ENCODE measurements at places on chromosomes 1 and 21.
A peak's percentile ranks its signal among the peaks of the same experiment; 100 is the strongest.

- no peak for DNase-seq
Observed at GRCh38 chr1:230025686-230026085, 41.4 kb upstream of the GALNT2 start.

DNA sequence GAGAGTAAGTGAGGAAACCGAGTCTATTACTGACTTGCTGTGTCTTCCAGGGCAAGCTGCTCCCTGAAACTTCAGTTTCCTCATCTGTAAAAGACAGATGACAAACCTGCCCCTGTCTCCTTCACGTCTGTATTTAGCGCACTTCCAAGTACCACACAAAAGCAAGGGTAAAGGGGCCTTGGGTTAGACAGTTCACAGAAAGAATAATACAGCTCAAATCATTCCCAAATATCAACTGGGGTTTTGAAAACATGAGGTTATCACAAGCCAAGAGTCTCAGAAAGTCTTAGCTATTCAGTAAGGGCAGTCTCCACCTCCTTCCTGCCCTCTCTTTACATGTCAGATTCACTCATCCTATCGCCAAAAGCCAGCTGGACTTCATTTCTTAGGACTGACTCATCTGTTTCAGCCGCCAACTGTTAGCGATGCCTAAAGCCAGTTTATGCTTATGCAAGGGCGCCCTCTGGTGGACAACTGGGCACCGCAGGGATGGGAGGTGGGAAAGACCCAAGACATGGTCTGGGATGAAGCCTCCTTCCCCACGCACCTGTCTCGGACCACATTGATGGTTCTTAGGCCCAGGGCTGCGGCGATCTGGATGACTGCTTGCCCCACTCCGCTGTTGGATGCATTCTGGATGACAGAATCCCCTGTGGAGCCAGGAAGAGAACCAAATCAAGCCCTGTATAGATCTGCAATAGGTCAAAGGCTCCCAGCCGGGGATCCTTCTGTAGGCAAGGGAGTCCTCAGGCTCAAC, 21.1 kb upstream of the SRSF4 start:
- peak; percentile 90 for DNase-seq

GRCh38 chr1:93734999-93735398, 53.4 kb upstream of the BCAR3 start:
- DNase-seq: no peak

DNA sequence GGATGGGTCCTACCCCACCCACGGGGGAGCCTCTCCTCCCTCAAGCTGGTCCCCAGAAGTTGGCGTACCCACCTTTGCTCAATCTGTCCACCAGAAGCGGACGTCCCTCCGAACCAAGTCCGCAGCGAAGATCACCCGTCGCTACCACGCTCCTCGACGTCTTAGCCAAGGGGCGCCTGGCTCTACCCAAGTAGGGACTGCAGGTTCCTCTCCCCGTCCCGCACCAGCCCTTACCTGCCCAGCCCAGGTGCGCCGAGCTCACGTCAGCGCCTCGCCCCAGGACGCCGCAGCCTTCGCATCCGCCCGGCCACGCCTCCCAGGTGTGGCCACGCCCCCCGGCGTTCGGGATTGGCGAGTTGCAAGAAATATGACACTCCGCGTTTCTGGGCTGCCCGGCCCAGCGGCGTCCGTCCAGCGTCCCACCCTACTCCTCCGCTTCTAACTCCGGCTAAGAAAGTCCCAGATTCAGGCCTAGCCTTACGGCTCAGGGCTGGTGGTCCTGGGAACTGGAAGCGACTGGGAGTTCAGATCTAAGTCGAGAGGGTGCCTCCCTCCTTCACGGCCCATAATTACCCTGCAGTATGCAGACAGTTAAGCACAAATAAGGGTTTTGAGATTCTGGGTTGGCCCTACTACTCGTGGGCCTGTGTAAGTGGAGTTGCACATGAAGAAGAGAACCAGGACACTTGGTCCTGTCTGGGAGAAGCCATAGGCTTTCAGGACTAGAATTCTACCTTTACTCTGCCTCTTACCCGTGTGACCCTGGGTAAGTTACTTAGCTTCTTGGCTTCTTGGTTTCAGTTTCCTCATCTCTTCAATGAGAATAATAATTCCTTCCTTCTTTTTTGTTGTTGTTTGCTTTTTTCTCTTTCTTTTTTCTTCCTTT, at the start of gene IRF6:
IRF6 (minus strand) TSS at position 268 of the 886 bp plus-strand sequence. CDS start 4,729 bp downstream, outside the sequence.
- peak; percentile 73 for DNase-seq

- no peak for DNase-seq
Observed at GRCh38 chr1:200131551-200132125, 104.1 kb downstream of the NR5A2 start.

DNA sequence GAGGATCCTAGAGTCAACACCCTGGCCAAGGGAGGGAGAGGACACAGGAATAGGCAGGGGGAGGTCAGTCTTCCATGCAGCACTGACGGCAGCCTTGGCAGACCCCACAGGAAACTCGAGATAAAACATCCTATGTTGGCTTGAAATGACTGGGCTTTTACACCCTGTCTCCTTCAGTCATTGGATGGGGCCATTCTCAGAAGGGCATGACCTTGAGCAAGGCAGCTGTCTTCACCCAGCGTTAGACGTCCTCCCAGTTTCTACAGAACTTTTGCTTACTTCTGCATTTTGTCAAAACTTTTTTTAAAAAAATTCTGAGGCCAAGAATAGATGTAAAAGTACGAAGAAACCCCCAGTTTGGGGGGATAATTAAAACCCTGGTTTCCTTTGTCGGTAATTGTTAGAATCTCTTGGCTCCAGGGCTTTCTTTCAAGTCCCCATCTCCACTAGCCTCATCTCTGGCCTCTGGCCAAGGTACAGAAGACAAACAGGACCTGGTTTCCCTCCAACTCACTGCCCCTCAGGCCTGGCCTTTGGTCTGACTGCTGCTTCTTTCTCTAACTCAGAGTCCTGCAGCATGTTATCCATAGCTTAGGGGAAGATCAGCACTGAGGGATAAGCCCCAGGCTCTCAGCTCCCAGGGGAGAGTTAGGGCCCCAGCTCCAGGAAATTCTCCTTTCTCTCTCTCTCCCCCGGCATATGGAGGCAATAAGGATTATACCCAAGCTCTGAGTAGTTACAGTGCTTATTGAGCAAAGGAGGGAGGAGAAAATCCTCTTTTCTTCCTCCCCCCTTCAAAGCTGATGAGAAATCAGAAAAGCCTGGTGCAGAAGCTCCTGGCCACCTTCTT, 51.6 kb upstream of the KCND3 start:
- no peak for DNase-seq

GRCh38 chr1:36864182-36864822, 170.0 kb downstream of the GRIK3 start:
- peak; percentile 8 for DNase-seq

DNA sequence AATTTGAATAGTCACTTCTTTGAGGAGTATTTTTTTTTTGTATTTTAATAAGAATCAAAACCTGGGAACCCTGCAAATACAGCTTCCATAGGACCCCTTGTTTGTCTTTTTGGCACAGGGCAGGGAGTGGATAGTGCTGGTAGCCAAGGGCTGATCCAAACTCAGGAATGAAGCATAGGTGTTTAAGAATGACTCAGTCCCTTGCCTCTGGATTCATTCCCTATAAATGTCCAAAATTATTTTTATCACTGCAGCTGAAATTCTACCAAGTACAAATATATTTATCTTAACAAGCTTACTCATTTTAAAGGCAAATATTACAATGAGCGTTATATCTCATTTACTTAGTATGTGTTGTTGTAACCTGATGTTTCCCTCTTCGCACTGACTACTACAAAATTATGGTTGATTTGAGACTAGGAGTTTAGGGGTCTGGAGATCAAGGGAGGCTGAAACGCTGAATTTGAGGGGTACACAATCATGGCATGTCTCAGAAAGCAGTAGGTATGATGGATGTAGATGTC, 278.6 kb upstream of the LYPLAL1 start:
- DNase-seq: no peak

DNA sequence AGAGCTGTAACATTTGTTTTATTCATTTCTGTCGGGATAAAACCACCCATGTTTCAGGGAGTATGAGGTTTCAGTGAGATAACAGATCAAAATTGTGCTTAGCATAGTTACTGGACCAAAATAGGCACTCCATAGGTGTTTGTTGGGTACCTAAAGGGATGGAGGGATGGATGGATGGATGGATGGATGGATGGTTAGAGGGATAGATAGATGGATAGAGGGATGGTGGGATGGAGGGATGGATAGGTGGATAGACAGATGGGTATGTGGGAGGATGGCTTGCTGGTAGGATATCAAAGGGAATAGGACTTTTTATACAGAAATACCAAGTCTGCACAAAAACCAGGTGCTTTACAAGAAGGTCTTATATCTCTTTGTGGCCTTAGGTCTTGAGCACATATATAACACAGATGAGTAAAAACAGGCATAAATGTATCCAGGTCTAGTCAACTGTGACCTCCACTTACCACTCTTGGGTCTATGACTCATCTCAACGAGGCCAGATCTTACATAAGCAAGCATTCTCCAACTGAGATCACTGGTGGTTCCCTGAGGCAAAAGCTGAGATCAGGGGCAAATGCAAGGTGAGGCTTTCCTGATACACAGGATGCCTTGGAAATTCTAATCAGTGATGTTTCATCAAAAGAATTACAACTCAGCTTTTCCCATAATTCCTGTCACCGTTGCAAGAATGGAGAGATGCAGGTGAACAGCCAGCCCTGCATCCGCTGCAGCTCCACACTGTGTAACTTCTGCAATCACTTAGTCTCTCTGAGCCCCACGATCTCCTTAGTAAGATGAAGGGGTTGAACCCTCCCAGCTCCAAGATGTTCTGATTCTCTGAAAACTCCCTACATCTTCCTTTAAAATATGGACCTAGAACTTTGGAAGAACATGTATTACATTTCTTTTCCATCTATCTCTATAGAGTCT, 32.0 kb downstream of the PTAFR start:
- DNase-seq: no peak

- no peak for DNase-seq
Observed at GRCh38 chr1:29239142-29239541, 2.8 kb downstream of the PTPRU start.

- DNase-seq: peak; percentile 92
Observed at GRCh38 chr1:92485381-92486250, 1.1 kb downstream of the GFI1 start.

DNA sequence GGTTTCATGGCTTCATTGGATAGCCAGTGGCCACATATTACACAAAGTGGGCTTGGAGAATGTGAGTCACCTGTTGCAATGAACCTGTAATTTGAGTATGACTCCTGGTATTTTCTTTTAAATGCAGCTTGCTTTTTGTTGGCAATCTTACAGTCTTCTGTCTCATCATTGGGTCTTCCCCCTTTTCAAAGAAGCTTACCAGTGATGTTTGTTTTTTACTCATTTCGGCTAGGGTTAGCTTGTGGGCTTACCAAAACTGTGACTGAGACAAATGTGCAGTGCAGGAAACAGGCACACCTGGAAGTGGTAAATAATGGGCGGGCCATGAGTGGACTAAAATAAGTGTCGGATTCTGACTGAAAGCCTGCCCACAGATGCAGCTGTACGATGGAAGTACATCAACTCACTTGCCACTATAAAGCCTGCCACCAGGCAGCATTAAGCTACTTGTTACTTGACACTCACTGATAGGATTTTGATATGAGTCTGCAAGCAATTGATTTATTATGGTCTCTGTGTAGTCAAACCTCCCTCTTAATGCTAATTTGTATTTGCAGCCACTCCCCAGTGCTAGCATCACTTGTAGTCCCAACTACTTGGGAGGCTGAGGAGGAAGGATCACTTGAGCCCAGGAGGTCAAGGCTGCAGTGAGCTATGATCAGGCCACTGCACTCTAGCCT, 4.2 kb downstream of the HHAT start:
- peak; percentile 28 for DNase-seq

GRCh38 chr1:92698932-92699331, 86.0 kb downstream of the EVI5 start:
- no peak for DNase-seq

GRCh38 chr1:18727956-18728355, 97.3 kb downstream of the PAX7 start:
- no peak for DNase-seq

- DNase-seq: peak; percentile 13
Observed at GRCh38 chr1:205812271-205812877, 624 bp downstream of the SLC41A1 start.
